ENCODE measurements at places on chromosomes 4 and X.

DNA sequence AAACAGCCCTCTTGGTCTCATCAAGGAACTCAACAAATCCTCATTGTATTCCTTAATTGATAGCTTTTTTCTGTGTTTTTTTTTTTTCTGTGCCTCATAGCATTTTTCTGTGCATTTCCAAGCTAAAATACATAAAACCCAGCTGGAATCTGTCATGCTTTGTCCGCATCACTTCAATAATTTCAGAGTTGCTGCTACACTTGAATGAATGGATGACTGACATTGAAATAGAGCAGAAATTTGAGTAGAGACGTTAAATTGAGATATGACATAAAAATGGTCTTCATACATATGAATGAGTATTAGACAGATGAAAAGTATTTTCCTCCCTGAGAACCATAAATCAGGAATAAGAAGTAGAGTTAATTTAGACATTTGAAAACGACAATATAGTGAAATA is 593.2 kb downstream of the TMA16 start:
- DNase-seq, result no peak

GRCh38 chr4:83417566-83417965 is 38.1 kb downstream of the HELQ start:
- no peak for DNase-seq

- no peak for DNase-seq
Observed at GRCh38 chrX:134712272-134712671, 54.0 kb upstream of the PLAC1 start.

DNA sequence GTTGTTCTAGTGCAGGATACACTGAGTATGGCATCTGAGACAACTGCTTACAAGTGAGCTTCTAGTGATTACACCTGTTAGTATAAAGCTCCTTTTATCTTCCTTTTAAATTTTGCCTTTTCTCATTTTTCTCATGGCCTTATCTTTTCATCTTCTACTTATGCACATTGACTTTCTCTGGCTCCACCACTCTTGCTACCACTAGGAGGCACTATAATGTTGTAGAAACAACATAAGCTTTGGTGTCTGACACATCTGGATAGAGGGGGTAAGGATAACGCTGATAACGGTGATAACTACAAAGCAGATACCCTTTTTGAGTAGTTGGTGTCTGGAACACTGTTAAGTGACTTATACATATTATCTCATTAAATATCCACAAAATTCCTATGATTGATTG is 187.4 kb upstream of the TEX13C start:
- peak; percentile 17 for DNase-seq

DNA sequence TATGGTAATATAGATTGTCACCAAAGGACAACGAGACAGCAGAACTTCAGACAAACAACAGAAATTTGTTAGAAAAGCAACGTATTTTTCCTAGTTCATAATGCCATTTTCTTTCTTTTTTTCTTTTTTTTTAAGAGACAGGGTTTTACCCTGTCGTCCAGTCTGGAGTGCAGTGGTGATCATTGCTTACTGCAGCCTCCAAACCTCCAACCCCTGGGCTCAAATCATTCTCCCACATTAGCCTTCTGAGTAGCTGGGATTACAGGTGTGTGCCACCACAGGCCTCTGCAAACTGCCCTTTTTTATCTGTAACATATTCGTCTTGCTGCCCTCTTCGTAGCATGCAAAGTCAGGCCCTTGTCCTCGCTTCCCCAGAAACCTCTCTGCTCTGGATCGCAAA is 116.5 kb upstream of the PDLIM3 start:
- DNase-seq, result no peak

DNA sequence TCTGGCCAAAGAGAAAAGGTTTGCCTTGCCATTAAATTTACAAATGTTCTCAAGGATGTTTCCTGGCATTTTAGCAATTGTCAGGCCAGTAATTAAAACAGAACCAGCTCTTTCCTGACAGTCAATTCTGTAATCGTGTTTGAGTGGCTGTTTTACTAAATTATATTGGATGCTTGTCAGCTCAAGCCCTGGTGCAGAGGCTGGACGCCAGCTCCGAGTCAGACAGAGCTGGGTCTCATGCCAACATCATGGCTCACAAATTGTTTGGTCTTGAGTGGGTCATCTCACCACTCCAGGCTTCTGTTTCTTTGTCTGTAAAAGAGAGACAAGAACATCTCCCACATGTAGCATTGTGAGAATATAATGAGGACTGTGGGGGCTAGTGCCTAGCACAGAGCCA is 190.3 kb upstream of the PSAPL1 start:
- no peak for DNase-seq

DNA sequence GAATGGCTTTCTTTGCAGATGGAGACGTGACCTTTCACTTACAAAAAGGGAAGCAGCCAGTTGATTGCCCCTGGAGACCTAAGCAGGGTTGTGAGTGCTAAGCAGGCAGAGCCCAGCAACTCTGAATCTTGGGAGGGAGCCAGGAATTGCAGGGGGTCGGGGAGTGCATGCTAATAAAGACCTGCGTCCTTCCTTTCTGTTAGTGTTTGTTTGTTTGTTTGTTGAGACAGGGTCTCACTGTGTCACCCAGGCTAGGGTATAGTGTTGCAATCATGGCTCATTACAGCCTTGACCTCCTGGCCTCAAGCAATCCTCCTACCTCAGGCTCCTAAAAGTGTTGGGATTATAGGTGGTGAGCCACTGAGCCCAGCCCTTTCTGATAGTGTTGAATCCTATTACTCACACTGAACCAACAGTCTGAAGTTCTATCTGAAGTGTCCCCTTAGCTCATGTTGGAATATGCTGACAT is 137.4 kb downstream of the CEP135 start:
- DNase-seq, result no peak

- DNase-seq, result no peak
Observed at GRCh38 chr4:88911246-88912212, 145.5 kb downstream of the FAM13A start.

GRCh38 chr4:17469931-17470674 is 41.8 kb downstream of the QDPR start:
- no peak for DNase-seq

- DNase-seq, result no peak
Observed at GRCh38 chr4:67929426-67929825, 33.9 kb downstream of the TMPRSS11A start.

DNA sequence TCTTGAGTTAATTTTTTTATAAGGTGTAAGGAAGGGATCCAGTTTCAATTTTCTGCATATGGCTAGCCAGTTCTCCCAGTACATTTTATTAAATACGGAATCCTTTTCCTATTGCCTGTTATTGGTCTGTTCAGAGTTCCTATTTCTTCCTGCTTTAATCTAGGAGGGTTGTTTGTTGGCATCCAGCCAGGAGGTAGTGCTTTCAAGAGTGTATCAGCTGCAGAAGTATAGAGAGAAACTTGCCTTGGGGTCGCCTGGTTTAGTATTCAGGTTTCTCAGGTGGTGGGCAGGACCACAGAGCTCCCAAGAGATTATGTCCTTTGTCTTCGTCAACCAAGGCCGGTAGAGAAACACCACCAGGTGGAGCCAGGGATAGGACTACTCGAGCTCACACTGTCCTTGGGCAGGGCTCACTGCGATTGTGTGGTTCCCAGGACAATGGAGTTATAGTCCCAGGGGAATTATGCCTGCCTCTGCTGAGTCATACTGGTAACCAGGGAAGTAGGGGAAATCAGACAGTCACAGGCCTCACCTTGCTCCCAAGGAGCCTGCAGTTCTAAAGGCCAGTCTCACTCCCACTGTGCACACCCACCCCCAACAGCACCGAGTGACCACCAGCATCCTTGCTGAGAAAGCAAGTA is 168.1 kb downstream of the VSIG4 start:
- DNase-seq, result peak; percentile 24

DNA sequence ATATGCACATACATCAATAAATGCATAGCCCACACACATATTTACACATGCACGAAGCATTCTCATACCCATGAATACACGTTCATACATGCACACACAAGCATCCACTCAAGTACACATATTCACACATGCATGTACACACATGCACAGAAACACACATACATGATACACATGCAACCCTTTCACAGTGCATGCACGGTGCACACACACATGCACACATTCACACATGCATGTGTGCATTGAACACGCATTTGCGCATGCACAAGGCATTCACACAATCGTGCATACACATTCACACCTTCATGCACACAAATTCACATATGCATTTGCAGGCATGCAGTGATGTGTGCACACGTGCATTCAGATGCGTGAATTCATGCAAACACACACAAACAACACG is 324.5 kb downstream of the DHRSX start:
- no peak for DNase-seq

DNA sequence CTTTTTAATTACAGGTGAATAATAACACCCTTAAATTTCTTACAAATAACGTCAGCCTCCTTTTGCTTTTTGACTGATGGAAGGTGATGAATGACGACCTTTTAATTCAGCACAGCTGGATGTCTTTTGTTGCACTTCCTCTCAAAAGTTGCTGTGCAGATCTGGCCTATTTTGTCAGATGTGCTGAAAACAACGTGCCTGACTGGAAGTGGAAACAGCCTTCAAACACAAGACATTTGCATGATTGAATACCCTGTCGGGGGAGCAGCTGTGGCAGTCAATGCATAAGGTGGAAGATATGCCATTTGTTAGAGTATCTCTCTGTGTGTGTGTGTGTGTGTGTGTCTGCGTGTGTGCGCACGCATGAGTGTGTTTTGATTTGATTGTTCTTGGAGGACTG is 579.7 kb downstream of the SPRY1 start:
- DNase-seq, result no peak

- no peak for DNase-seq
Observed at GRCh38 chr4:87985887-87986200, 10.3 kb downstream of the SPP1 start.

DNA sequence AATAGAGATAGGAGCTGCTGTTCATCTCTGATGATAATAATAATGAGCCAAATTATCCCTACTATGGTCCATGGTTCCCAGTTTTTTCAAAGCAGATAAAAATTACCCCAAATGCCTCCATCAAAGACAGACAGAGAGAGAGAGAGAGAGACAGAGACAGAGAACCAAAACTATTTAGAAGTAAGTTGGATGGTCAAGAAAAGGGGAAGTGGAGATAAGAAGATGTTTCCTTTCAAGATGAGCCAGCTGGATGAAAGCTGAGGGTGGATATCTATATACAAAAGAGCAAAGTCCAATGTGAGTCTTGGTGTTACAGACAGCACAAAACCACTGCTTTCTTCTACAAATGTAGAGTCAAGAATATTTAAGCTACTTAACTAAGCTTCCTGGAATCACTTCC is 173.9 kb downstream of the GRIA3 start:
- DNase-seq, result peak; percentile 15

DNA sequence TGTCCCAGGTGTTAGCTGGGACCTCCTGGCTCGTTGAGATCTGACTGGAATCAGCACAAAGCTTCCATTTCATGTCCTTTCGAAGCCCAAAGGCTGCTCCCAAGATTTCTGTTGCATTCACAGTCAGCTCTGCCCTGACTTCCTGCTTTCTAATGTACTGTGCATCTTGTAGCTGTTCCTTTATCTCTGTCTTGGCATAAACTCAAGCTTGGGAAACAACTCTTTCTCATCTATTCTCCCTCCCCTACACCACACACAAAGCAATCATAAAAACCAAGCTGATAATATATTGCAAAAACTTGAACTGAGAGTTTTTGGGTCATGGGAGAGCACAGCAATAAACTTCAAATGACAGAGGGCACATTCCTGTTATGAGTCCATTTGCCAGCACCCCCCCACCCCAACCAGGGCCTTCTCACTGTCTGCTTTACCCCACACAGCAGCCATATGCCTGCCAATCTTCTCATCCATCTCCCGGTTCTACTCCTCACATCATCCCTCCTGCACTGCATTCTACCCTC is 76.3 kb downstream of the SYNPO2 start:
- no peak for DNase-seq

- no peak for DNase-seq
Observed at GRCh38 chrX:39331082-39331704, 529.9 kb downstream of the MID1IP1 start.

DNA sequence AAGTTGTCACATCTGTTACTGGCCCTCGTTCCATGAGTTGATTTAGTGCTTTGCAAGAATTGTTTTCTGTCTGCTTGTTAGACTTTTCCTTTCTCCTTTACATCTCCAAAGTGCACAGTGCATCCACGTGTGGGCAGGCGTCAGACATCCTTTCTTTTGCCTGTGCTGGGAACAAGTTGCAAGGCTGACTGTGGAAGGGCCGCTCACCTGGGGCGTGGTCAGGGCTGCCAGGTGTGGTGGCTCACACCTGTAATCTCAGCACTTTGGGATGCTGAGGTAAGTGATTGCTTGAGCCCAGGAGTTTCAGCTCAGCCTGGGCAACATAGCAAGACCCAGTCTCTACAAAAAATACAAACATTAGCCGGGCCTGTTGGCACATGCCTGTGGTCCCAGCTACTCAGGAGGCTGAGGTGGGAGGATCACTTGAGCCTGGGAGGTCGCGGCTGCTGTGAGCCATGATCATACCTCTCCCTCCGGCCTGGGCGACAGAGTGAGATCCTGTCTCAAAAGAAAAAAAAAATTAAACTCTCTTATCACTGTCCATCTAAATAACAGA is 46.2 kb downstream of the RGS12 start:
- no peak for DNase-seq

DNA sequence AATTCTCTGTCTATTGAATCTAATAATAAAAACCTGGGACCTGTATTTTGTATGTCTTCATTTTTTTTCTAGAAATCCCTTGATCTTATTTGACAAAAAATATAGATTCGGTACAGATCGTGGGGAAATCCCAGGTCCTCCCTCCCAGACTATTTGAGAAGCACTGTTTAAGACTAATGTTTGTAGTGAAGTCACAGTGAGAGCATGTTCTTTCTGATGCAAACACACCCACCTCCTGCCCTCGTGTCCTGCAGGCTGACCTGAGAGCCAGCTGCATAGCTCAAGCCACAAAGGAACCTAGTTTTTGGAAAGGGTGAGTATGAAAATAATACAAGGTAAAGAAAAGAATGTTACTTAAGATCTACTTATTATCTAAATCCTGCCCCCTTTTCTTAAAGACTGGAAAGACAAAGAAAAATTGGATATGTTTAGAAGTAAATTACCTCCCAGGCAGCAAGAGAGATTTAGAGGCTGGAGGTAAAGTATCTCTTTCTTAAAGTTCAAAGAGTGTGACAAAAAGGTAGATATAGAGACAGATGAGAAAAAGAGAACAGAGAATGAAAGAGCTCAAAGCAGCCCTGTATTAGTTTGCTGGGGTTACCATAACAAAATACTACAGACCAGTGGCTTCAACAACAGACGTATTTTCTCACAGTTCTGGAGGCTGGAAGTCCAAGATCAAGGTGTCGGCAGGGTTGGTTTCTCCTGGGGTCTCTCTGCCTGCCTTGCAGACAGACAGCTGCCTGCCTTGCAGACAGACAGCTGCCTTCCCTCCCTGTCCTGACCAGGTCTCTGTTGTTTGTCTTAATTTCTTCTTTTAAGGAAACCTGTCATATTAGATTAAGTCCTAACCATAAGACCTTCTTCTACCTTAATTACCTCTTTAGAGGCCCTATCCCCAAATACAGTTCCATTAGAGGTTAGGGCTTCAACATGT is 20.4 kb upstream of the DCTD start:
- DNase-seq, result no peak

GRCh38 chr4:162523171-162523570 is 359.4 kb upstream of the FSTL5 start:
- DNase-seq, result no peak
